ENCODE measurements at places on chromosomes 3 and 15.

DNA sequence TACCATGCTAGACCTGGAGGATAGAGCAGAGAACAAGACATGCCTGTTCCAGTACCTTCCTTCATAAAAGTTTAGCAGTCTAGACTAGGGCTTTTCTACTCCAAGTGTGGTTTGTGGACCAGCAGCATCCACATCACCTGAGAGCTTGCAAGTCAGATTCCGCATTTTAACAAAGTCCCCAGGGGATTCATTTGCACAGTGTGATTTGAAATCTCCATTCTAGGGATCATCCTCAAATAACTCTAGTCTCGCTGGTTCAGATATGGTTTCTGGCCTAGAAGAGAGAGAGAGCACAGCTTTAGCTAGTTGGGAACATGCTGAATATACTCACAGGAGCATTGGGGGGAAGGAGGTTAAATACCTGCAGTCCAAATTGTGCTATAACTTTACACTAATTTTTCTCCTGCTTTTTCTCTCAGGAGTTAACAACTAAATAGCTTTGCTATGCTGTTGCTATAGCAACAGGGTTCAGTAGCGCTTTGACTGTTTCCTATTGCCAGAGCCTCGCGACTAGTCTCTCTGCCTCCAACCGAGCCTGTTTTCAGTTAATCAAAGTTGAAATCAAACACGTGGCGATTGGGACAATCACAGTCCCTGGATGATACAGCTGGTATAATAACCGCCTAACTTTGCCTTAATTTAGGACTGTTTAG is 64.0 kb upstream of the RASGRF1 start:
- DNase-seq = no peak

GRCh38 chr3:150302246-150302645 is 105.9 kb upstream of the TSC22D2 start:
- DNase-seq = no peak

DNA sequence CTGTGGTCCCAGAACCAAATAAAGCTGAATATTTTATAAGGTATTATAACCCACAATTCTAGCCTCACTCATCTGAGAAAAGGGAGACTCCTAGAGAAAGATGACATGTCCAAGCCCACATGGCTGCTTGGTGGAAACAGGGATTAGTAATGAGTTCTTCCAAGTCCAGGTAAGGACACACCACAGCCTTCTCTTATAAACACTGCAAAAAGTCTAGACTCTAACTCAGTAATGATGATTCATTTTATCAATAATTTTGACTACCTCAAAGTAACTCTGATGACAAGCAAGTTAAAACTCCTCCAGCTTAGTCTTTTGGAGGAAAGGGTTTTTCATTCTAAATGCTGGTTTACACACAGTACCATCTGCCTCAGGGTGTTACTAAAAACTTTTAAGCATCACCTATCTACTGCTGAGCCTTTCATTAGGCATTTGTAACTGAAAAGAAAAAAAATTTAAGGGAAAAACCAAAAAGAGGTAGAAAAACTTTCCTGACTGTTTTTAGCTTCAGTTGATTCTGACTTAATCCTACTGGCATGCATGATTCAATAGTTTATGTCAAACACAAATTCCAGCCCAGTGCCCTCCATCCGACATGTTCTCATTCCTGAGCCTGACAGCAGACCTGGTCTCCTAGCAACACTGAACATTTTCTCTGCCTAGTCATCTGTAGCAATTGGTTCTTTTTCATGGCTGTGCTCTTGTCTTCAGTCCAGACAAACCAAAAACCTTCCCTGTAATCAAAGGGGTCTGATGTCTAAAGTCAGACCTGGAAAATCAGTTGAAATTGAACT is 43.9 kb downstream of the P3H2 start:
- DNase-seq = no peak

DNA sequence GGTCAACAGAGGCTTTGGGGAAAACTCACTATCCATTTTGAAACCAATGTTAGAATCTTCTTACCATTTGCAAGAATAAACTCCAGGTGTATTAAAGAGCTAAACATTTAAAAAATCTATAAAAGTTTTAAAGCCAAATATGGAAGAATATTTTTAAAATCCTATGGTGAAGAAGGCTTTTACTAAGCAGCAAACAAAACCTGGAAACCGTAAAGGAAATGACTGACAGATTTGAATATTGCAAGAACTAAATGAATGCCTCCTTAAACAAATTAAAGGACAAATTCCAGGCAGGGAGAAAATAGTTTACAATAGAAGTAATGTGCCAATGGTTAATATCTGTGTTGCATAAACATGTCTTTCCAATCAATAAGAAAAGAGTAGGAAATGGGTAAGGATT is 68.1 kb downstream of the KLF15 start:
- no peak for DNase-seq

DNA sequence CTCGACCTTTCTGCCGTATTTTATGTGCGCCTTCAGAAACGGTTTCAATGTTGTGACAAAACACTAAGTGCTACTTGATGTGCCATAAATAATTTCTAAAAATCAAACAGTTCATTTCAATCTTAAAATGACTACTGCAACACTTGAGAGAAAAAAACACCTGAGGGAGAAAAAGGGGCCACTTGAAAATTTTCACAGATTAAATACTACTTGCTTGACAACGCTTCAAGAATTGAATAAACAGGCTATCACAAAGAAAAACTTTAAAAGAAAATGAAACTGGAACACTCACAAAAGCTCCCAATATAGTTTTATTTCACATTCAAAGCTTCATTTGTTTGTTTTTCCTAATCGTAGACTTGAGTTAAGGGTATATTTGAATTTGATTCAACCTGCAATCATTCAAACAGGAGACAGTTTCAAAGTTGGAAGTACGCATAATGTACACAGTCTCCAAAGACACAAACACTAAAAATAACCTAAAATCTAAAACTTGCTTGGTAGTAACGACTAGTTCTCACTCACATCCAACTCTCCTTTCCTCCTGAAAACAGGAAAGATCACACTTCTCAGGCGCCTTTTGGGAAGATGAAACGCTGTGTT is 380.7 kb downstream of the ERC2 start:
- no peak for DNase-seq

DNA sequence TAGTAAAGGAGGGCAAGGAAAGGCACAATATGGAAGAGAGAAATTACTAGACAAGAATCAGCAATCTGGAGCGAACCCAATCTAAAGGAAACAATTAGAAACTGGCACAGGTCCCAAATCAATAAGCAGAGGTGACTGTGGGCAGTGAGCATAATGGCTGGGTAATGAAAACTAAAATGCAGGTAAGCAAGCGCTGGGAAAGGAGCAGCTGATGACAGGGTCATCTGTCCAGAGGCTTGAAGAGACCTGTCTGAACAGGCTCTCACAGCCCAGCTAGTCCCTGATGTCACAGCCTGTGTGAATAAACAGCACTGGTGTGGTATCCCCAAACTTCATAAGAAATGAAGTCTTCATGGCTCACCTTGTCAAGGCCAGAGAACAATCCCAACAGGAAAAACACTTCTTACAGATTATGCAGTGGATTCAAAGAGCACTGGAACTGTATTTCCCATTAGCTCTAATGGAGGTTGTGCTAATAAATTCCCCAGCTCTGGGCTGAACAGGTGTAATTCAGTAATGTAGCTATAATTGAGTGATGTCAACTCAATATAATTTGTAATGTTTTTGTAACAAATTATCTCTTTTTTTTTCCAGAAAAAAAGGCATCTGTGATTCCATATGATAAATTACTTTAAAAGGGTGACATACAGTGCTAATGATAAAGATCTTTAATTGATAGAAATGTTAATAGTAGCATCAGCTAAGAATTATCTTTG is 197.3 kb downstream of the FHIT start:
- no peak for DNase-seq

- no peak for DNase-seq
Measured at GRCh38 chr3:37864904-37865303, 3.2 kb downstream of the CTDSPL start.
